ENCODE measurements at places on chromosomes 16 and 17.

DNA sequence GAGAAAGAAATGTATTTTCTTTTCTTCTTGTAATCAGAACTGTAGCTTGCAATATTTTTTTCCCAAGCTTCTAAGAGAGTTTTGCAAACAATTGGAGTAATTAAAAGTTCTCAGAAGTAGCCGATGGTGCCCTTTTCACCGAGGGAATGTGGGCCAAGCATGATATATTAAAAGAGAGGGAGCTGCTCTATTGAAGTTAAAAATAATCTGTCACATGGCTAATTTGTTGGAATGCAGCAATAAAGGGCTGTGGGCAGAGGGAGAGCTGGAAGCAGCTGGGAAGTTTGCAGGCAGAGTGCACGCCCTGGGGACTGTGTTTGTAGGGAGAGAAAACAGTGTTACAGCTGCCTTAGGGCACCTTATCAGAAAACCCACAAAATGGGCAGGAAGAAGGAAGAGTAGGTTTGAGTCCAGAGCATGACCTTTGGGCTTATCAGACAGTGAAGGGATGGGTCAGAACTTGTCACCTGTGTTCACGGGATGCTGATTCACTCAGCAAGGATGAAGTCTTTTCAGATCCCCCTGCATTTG, 18.5 kb upstream of the TERF2 start:
- DNase-seq, result no peak

DNA sequence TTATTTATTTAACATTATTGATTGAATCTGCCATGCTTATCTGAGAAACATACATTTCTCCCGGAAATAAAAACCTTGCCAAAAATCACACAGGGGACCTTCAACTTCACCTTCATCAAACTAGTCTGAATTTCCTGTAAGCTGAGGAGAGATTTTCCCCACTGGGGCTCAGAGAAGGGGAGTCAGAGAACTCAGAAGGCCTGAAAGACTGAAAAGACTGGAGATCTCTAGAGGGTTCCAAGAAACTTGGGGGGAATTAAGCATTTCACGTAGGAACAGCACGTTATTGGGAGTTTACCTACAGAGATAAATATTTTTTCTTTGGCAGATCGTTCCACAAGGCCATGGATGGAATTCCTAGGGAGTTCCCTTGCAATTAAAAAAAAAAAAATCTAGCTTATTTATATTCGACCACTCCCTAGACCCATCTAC, 528 bp upstream of the NOL11 start:
- no peak for DNase-seq

GRCh38 chr17:78306913-78307312, 53.0 kb downstream of the SOCS3 start:
- no peak for DNase-seq

DNA sequence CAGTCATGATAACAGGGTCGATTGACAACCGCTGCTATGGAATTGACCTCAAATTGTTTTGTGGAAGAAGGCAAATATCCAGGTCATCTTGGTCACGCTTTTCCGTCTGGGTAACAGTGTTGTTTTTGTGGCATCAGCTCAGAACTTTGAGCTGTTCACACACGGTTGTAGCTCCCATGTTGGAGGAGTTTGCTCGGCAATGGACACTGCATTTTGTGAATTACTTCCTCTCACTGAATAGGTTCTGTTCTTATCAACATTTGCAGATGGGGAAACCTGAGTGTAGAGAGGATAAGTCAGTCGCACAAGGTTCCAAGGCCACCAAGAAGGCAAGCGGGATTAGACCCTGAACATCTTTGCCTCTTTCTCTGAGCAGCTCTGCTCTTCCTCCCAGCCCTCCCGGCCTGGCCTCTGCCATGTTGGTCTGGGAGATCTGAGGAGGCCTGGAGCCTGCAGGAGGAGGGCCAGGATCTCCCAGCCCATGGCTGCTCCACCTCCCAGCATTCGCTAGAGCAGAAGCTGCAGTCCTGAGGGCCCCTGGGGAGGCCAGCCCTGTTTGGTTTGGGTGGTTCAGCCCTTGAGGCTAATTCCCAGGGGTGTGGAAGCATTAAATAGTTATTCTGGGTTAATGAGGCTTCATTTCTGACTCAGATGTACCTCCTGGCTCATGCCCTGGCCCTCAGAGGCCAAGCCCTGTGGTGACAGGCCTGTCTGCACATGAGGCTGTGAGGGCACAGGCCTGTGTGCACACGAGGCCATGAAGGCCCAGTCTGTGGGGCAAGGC, 154.1 kb upstream of the PLCG2 start:
- no peak for DNase-seq

GRCh38 chr17:41697122-41697962, 8.7 kb downstream of the EIF1 start:
- DNase-seq, result no peak

DNA sequence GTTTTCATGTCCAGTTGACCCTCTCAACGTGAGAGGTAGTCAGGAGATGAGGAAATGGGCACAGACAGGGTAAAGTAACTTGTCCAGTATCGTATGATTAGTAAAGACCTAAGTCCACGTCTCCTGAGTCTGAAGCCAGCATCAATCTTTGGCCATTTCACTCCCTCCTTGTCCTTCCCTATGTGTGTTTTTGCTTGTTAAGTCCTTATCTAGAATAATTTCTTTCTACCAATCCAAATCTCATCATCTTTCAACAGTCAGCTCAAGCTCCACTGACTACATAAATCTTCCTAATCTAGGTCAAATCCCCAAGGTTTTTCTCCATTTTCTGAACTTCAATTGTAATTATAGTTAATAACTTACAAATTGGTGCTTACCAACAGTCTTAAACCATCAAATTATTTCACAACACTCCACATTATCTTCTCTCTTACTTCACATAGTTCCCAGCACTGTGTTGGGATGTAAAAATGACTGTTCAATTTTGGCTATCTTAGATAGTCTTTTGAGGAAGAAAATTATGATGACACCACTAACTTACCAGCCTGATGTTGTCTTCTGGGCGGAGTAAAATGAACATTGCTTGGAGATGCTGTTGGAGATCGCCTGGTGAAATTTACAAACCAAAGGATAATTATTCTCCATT, 72.3 kb upstream of the CORO6 start:
- DNase-seq, result no peak

DNA sequence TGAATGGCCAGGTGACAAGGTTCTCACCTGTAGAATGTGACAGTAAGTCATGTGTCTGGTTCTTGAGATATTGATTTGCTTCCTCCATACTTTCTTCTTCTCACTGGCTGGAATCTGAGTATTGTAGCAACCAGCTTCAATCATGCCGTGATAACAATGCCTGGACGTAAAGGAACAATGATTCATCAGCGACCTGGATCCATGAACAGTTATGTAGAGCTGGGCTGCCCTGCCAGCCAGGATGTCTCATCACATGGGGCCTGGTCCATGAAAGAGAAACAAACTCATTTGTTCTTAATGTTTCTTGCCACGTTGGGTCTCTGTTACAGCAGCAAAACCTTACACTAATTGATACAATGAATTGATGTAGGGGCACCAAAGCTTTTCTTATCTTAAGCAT, 627.2 kb downstream of the TOX3 start:
- no peak for DNase-seq

- no peak for DNase-seq
Observed at GRCh38 chr16:76749780-76750375, 441.1 kb upstream of the MON1B start.

- no peak for DNase-seq
Observed at GRCh38 chr17:13374203-13375143, 227.3 kb downstream of the HS3ST3A1 start.

DNA sequence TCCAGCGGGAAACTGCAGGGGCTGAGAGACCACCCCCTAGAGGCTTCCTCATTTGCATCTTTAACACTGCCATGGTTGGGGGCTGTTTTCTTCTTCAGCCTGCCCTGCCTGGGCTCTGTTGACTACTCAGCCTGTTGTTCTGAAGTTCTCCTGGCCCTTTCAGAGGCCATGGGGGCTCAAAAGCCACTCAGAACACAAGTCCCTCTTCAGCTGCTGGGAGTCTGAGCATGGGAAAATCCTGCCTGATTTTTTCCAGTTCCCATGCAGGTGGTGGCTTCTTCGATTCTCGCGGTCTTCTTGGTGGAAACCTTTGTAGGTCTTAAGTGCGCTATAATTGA, 36.3 kb downstream of the PLCG2 start:
- DNase-seq, result no peak

GRCh38 chr16:73150786-73151185, 102.9 kb upstream of the ZFHX3 start:
- no peak for DNase-seq

DNA sequence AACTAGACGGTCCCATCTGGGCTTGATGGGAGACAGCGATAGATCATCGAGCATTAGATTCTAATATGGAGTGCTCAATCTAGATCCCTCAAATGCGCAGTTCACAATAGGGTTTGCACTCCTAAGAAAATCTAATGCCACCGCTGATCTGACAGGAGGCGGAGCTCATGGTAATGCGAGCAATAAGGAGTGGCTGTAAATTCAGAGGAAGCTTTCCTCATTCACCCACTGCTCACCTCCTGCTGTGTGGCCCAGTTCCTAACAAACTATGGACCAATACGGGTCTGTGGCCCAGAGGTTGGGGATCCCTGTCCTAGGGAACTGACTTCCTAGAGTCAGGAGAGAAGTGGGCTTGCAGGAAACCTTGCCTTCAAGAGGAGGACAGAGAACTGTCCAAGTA, 25.2 kb upstream of the AMZ2 start:
- no peak for DNase-seq

DNA sequence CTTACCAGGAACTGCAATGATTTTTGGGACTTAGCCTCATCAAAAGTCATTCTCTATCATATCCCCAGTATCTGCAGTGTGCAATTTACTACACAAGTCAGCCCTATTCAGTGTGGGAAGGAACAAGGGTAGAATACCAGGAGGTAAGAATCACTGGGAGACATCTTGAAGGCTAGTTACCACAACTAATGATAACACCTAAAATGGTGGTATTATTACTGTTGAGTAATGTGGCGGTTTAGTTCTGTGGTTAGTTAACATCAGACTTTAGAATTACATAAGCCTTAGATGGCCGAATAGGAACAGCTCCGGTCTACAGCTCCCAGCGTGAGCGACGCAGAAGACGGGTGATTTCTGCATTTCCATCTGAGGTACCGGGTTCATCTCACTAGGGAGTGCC, 567.9 kb upstream of the CDH11 start:
- DNase-seq, result no peak

DNA sequence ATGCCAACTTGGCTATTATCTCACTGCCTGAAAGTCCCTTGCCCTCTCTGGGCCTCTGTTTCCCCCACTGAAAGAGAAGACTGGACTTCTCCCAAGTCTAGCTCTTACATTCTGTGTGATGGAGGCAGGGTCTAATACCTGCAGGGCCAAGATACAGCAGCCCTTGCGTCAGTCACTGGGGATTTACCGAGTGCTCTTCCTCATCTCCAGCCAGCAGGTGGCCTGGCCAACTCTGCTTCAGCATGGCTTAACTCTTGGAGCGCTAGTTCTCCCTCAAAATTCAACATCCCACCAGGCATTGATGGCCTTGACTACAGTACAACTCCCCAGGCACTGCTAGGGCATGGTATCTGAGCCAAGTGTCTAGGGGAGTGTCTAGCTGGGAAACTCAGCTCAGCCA, 19.9 kb upstream of the MTMR4 start:
- DNase-seq, result no peak

- no peak for DNase-seq
Observed at GRCh38 chr16:48462106-48462740, 77.0 kb upstream of the SIAH1 start.

- DNase-seq, result no peak
Observed at GRCh38 chr17:45093444-45094110, 32.5 kb downstream of the NMT1 start.

DNA sequence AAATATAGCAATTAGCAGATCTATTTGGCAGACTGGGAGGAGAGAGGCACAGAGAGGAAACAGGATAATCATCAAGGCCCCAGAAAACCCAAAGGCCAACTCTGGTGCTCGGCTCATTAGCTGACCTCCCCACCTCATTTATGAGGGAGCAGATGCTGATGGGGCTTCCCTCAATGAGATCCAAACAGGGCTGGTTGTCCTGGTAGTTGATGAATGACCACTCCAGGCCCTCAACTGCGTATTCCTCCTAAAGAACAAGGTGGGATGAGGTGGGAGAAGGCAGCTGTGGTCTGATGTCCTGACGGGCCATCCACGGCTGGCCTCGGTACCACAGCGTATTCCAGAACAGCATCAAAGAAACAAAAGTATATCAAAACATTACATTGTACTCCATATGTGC, 20.8 kb downstream of the ZNHIT3 start:
- DNase-seq, result no peak
